ENCODE measurements at places on chromosomes 3 and 15.

- peak; percentile 70 for DNase-seq
These were observed at the start of gene NUP210 for GRCh38 chr3:13420045-13420830. Gene NUP210 (minus strand): TSS chr3:13420322. CDS start chr3:13420226, 96 bp downstream.

DNA sequence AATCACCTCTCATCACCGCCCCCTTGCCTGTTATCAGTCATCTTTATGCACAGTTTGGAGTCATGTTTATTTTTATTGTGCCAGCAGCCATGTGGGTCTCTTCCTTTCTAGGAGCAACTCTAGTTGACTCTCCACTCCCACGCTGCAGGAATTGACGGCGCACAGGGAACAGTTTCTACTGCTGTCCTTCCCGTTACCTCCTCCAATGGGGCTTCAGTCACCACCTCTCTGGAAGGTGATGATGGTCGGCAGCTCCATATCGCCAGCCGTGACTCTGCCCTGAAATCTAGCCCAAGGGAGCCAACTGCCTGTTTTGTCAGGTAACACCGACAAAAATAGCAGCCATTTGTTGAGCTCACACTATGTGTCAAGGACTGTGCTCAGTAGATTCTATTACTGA is 35.6 kb upstream of the FAM107A start:
- no peak for DNase-seq

GRCh38 chr15:63440265-63440648 is 58.6 kb upstream of the CA12 start:
- no peak for DNase-seq

DNA sequence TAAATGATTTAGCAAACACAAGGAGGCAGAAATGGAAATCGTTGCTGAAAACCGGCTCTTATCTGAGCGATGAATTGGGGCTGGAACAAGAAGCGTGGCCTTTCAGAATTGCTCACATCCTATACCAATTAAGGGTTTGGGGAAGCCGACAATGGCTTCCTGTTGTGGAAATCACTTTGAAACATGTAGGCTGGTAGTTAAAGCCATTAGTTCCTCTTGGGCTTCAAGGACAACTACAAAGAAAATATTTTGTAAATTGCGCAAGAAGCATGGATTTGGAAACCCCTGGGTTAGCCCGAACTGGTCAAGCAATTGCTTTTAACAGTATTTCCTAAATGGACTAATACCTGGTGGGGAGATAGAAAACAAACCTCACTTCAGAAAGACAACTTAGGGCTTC is 182.4 kb downstream of the ADAMTS9 start:
- no peak for DNase-seq

GRCh38 chr15:48119277-48119676 is 1.5 kb upstream of the SLC24A5 start:
- no peak for DNase-seq

GRCh38 chr3:197337656-197338055 is 39.2 kb upstream of the DLG1 start:
- DNase-seq, result no peak

- DNase-seq, result no peak
These were observed 543.4 kb downstream of the GBE1 start for GRCh38 chr3:81218023-81218422.

GRCh38 chr15:48427479-48427878 is 96.2 kb downstream of the DUT start:
- no peak for DNase-seq
